ENCODE measurements at places on chromosomes 1 and 21.

GRCh38 chr1:242185731-242186130, 186.8 kb upstream of the MAP1LC3C start:
- DNase-seq = no peak

- DNase-seq = no peak
Measured at GRCh38 chr1:227741166-227741870, 6.1 kb downstream of the SNAP47 start.

- DNase-seq = no peak
Measured at GRCh38 chr1:2374252-2375155, 16.9 kb downstream of the MORN1 start.

- DNase-seq = no peak
Measured at GRCh38 chr1:196209983-196210382, 398.3 kb downstream of the KCNT2 start.

- no peak for DNase-seq
Measured at GRCh38 chr1:169601096-169601881, 15.0 kb upstream of the F5 start.

DNA sequence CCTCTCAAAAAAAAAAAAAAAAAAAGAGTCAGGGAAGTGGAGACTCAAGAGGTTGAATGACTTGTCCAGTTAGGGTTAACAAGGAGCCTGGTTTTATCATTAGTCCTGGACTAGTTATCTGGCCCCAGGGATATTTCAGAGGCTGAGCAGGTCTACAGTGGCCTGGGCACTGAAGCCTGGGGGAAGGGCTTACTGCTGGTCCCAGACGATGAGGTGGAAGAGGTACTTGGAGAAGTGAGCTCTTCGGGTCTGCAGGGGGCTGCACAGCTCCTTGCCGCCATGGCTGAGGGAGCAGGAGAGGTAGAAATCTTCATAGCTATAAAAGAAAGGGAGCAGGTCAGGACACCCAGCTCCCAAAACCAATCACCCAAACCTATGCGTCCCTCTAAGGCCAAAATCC, 40.1 kb downstream of the PIK3C2B start:
- no peak for DNase-seq

DNA sequence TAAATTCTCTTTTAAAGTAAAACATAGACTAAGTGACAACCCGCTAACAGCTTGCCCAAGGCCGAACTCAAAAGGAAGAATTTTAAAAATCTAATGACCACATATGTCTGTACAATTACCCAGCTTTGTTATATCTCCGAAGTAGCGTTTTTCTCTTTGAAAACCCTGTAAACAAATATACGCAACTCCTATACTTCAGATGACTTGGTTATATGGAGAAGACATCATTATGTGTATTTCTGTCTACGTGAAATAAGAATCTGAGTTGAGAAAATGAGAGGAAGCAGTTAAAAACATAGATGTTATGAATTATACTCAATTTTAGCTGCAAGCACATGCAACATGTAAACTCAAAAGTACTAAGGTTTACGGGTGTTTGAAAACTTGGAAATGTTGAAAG, 2.0 kb downstream of the PBX1 start:
- no peak for DNase-seq

GRCh38 chr1:89584211-89584610, 48.7 kb upstream of the LRRC8C start:
- no peak for DNase-seq
